Peyer's patch (tissue), 4 donors: ENCODE measurements at places on chromosomes 3 and 15. TPM values are rescaled to one million over a fixed set of nuclear protein-coding genes. Genes with fewer than 3 reads are reported as not detected.
A peak's percentile ranks its signal among the peaks of the same experiment; 100 is the strongest.

The BLOC1S6 gene
- total RNA-seq = 61.1 TPM

The C3orf22 gene
- not detected for total RNA-seq

The CSTA gene
- not detected for total RNA-seq

DNA sequence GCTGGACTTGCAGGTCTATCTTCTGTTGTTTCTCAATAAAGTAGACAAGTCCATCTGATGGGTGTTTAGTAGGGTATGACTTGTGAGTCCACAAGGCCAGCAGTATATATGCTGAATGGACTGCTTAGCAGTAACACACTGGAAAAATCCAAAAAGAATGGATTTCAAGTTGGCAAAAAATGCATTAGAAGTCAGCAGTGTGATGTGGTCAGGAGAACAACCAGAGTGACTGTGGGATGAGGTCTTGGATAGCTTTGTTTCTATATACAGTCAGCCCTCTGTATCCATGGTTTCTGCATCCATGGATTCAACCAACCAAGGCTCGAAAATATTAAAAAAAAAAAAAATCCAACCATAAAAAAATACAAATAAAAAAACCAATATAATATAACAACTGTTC, 55.8 kb downstream of the LPP start:
- no peak for DNase-seq

GRCh38 chr3:159057621-159058020, 255.8 kb downstream of the MFSD1 start:
- no peak for DNase-seq

DNA sequence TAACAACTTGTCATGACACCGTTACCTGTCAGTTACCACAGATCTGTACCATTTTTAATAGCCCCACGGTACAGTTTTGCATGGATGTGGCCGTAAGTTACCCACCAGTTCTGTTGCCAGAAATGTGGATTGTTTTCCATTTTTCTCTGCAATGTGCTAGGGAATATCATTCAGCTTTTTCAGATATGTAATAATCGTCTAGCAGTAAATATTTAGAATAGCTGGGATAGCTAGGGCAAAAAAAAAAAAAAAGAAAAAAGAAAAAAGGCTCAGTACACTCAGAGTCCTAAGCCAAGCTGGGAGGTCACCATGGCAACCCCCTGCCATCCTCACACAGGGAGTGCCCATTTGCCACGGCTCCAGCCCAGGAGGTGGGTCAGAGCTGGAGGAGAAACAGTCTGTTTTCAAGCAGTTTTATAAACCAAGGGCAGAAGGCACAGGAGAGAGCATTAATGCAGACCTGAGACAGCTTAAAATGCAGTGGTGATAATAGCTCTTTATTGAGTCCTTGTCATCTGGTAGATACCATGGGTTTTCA, 25.2 kb downstream of the PAQR5 start:
- DNase-seq = no peak

GRCh38 chr15:63094495-63094931, 27.1 kb upstream of the LACTB start:
- no peak for DNase-seq

DNA sequence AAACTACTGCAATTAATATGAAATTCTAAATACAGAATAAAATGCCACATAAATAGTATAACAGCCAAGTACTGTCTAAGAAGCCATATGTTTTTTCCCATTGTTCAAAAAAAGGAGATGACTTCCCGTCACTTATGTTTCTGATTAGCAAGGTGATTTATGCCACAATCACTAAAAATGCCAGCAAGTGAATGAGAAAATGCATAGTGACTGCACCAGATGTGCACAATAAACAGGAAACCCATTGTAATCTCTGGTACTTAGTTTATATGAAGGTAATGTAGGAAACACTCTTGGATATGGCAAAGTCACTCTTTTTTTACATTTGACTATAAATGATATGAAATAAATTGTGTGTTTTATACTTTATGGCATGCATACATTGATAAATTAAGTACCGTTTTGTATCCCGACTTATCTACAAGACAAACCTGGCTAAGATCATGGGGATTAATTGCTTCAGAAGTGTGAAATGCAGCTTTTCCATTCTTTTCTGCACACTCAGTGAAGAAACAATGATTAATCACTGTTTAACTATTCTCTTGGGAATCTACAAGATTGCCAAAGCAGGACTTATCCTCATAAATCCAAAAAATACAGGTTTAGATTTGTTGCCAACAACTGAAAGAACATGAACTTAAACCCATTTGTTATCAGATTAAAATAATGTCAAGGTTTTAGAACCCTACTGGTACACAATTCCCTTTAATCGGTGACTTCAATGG, 164.5 kb downstream of the TBC1D5 start:
- DNase-seq = no peak

GRCh38 chr3:151169262-151169947, 33.6 kb downstream of the GPR171 start:
- no peak for DNase-seq

- no peak for DNase-seq
Measured at GRCh38 chr15:99614749-99615288, 49.0 kb downstream of the MEF2A start.

DNA sequence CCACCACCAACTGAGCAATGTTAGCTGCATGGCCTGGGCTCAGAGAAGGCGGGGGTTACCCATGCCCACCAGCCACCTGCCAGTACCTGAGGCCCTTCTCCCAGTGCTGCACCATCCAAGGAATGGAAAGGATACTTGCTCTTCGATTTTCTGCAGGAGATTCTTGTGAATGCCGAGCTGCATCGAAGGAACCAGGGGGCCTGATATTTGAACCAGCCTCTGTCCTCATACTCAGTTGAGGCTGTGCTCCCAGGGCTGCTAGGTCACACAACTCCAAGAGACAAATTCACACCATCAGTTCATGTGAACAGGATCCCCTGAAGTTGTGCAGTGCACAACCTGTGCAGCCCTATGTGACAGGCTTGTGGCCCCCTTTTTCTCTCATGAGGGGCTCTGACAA, 18.0 kb downstream of the PLA2G4F start:
- peak; percentile 35 for DNase-seq

DNA sequence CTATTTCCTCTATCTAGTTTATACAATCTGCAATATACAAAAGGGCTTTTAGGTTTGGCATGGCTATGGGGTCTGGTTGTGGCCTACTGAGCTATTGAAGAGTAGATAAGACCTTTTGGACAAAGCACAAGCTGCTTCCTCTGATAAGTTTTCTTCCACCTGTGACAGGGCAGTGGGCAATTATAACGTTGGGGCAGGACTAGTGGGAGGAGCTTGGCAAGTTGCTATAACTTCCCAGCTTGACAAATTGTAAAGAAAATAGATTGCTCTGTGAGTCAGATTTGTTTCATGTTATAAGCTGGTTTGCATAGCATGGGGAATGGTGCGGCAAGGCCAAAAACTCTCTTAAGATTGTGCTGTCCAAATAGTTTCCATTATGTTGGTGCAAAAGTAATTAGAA, 64.9 kb downstream of the SLC7A14 start:
- no peak for DNase-seq

- no peak for DNase-seq
Measured at GRCh38 chr3:57974796-57975388, 33.3 kb upstream of the FLNB start.

GRCh38 chr3:129602309-129602708, 4.2 kb downstream of the PLXND1 start:
- DNase-seq = no peak
